GM04504 (cell line): ENCODE measurements at places on chromosomes 1 and 21.
A peak's percentile ranks its signal among the peaks of the same experiment; 100 is the strongest.

- no peak for DNase-seq
Observed at GRCh38 chr1:15722836-15723532, 13.1 kb upstream of the SLC25A34 start.

- DNase-seq, result no peak
Observed at GRCh38 chr1:154391086-154391770, 13.9 kb upstream of the IL6R start.

DNA sequence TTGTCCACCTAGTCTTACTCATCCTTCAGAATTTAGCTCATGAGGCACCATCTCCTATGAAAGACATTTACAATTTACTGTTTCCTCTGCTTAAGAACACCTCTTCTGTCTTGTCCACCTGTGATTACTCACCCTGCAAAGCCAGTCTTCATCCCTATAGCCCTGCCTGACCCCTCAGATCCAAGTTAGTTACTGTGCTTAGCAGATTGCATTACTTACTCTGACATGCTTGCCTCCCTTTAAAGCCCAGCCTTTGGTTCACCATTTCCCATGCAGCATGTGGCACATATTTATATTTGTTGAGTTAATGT is 60.9 kb upstream of the VCAM1 start:
- no peak for DNase-seq

GRCh38 chr1:176364236-176364905 is 98.6 kb upstream of the PAPPA2 start:
- no peak for DNase-seq

- no peak for DNase-seq
Observed at GRCh38 chr1:115882913-115883902, 42.3 kb upstream of the NHLH2 start.

GRCh38 chr21:18443701-18444100 is 40.1 kb upstream of the TMPRSS15 start:
- no peak for DNase-seq

DNA sequence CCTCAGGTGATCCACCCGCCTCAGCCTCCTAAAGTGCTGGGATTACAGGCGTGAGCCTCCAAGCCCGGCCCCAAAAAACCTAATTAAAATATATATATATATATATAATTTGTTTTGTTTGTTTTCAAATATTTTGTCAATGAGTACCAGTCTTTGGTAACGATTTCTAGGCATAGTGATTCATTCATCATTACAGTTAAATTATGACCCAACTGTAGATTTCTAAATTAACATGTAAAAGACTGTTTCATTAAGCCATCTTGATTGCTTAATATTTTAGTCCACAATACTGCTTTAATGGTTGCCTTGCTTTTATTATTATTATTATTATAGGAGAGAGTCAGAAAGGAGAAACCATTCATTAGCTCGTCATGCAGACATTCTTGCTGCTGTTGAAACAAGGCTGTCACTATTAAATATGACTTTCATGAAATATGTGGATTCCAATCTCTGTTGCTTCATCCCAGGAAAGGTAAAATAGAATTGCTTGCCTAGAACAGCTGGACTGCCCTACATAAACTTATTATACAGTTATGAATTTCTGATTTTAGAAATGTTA is 19.9 kb downstream of the FBXO28 start:
- no peak for DNase-seq

DNA sequence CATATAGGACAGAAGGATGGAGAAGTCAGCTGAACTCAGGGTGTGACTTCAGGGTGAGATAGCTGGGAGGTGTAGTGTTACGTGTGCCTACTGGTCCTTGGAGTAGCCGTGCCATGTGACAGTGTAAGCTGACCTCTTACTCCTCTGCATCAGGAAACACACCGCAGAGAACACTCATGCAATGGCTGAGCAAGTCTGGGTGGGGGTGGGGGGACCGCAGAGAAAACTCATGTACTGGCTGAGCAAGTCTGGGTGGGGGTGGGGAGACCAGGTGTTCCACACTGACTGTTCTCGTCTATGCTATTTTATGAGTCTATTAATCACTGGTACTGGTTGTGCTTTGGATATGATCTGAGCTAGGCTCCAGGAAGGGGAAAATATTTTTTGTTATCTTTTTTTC is 233.1 kb downstream of the PAPPA2 start:
- no peak for DNase-seq

GRCh38 chr21:43692949-43693348 is 26.0 kb upstream of the PDXK start:
- DNase-seq, result no peak

DNA sequence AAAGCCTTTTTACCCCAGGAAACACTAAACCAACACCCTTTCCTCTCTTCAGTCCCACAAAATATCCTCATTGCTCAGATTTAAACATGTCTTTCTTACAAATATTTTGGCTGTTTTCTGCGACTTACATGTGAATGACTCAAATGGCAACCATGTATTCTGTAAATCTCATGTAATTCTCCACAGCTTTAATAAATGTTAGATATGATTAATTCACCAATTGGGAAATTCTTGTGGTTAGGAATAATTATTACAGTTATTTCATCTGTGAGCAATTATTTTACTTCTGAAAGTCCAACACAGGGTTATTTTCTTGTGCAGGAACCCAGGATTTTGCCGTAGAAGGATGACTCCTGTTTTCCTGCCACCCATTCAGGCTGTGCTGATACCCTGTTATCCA is 431.5 kb downstream of the LMO4 start:
- peak; percentile 9 for DNase-seq

DNA sequence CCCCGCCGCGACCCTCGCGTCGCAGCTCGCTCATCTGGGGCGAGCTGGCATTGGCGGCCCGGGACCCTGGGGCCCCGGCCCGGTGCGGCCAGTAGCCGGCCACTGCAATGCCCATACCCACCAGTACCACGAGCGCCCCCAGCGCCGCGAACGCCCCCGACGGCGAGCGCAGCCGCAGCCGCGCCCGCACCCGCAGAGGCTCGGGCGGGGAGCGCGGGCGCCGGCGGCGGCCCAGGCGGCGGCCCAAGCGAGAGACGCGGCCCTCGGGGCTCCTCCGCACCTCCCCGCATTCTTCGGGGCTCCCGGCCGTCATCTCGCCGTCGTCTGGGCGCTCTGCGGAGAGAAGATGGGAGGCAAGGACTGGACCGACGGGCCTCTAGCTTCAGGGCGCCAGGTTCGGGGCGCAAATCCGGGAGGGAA is 2.2 kb downstream of the TMEM200B start:
- DNase-seq, result no peak

- DNase-seq, result no peak
Observed at GRCh38 chr1:44776730-44777068, 1.4 kb downstream of the RPS8 start.

GRCh38 chr1:224791362-224791941 is 138.0 kb upstream of the DNAH14 start:
- DNase-seq, result no peak

- DNase-seq, result no peak
Observed at GRCh38 chr1:231981675-231982074, 355.1 kb downstream of the DISC1 start.

DNA sequence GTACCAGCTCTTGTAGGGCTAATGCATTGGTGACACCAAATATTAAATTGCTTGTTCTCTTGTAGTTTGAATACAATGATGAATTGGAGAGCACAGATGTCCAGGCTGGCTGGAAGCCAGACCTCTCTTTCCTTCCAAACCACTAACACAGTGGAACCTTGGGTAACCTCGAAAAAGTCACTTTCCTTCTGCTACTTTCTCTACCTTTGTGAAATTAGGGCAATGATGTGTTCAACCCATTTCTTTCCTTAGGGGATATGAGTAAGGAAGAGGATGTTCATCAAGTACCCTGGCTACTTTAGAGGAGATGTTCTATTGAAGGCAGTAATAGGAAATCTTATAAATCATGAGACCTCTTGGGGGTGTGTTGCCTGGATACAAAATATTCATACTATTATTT is 55.7 kb downstream of the XCL2 start:
- peak; percentile 72 for DNase-seq

- DNase-seq, result peak; percentile 0
Observed at GRCh38 chr1:195637539-195637938, 970.7 kb downstream of the KCNT2 start.

DNA sequence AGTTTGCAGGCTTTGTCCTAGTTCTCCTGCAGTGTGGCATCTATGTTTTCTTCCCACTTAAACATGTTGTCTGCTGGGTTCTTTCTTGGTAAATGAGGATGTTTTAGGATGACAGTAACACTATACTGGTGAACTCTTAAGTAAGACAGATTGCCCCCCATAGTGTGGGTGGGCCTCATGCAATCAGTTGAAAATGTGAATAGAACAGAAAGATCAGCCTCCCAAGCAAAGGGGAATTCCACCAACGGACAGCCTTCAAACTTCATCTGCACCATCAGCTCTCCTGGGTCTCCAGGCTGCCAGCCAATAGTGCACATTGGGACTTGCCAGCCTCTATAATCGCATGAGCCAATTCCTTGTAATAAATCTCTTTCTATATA is 10.7 kb upstream of the TARBP1 start:
- DNase-seq, result no peak

DNA sequence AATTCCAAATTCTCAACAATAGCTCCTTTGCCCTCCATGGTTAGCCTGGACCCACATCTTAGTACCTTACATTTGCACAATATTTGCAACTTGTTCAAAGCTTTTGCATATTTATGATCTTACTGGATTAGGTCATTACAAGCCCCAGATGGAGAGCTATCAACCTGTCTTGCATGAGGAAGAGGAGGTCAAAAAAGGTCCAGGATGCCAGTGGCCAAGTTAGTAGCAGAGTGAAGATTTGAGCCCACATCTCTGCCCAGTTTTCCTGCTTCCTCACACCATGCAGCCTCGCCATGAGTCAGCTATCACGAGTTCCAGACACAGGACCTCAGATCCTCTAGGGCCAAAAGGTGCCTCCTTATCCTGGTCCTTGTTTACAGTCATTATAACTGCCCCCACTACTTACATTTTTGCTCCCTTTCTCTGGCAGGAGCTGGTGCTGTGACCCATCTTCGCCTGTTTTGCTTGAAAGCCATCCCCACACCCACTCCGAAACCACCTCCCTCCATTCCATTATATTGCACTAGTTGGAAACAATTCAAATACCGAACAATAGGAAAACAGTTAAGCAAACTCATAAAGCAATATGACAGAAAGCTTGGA is 5.0 kb upstream of the AHCYL1 start:
- peak; percentile 41 for DNase-seq

DNA sequence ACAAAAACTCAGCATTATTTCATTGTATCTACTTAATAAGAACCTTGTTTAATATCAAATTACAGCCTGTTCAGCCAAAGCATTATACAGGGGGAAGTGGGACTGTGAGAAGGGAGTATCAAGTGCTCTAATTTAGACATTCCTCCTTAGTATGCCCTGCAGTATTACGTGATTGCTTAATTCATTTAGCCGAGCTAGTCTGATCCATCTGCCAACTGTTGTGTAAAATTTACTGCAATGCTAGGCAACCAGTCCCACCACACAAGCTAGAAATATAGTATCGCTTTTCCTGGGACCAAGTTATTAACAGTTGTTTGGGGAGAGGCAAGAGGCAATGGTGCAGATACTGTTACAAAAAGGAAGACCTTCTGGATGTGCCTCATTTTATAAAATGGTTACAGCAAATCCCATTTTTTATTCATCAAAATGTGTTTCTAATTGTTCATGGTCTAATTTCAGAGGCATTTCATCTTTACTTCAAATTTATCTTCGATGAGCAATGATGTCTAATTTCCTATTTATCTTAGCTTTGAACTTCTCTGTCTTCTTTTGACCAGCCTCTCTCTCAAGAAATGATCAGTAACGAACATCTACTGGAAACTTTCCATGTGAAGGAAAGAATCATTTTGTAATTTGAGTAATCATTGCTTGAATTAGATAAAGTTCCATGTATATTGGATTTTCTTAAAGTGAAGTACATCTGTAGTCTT is 283.3 kb downstream of the DUSP10 start:
- DNase-seq, result peak; percentile 71

DNA sequence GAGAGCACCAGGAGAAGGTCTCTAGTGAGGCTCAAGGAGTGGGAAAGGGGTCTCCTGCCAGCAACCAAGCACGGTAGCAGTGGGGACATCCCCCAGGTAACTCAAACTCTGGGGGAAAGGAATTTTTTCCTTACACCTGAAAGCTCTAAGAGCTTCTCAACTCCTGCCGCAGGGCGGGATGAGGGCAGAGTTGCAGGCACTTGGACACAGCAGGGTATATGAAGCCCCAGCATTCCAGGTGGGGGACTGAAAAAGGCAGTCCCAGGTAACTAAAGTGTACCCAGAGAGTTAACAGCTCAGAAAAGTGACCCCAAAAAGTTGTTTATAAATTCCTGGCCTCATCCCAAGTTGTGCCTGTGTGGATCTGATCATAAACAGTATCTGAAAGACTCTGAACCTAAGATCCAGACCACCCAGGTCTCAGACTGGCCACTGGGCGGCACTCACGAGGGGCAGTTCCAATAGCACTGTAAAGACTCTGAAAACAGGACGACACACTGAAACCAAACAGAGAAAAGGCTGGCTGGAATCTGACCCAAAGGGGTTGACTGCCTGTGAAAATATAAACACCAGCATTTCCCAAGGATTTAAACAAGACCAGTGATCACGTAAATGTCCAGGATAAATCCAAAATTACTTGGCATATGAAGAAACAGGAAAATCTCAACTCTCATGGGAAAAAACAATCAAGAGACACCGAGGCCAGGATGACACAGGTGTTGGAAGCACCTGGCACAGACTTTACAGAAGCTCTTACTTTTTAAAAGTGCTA is 47.5 kb downstream of the HSF2BP start:
- DNase-seq, result no peak

DNA sequence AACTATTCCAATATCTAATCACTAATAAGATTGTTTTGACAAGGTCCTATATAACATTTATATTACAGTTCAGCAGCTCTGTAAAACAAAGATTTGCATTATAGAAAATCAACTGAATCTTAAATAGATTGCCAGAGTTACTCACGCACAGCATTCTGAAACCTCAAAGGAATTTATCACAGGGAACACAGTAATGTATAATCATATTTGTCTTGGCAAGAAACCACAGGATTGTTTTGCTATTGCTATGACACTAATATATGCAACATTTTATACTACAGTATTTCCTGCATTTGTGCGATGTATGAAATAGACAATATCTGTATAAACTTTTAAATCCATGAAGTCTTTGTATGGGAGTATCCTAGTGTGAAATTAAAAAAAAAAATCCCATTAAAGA is 101.4 kb downstream of the PLPPR5 start:
- peak; percentile 25 for DNase-seq

DNA sequence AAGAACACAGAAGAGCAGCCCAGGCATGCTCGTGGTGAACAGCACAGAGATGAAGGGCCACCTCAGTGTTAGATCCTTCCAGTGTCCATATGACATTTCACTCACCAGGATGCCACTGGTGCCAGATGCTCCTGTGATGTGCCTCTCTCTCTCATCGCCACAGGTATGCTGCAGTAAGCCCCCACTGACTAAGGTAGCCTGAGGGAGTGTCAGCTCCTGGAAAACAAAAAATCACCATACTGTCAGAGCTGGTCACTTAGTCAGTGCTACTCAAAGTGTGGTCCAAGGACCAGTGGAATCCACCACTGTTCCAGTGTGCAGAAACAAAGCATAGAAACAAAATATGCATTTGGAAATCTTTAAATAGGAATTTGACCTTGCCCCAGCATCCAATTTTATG is 27.1 kb upstream of the BCL9 start:
- no peak for DNase-seq

GRCh38 chr1:1435911-1436629 is 580 bp downstream of the VWA1 start:
- DNase-seq, result no peak
